ENCODE measurements at places on chromosomes 16 and 17.

DNA sequence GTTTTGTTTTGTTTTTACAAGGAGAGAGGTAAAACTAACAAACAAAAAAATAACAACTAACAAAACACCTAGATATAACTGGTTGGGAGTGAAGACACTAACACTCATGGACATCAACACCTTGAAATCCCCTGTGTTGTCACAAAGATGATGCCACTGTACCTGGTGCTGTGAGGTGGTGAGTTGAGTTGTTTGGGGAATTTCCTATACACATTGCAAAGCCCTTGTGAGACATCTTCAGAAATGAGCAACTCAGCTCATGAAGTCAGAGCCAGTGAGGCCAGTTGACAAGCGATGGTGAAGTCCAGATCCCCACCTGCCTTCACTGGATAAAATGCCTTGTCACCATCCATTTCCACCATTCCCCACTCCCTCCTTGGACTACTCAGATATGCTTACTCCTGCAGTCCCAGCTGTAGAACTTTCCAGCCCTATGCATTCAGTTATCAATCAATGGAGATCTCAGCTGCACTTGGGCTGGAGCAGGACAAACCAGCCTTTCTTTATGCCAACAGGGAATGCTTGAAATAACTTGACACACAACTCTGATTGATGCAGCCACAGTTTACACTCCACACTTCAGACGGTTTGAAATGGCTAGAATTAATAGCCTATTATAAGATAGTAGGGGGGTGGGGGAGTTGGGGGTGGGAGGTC is 22.2 kb downstream of the ANKFN1 start:
- DNase-seq: no peak

GRCh38 chr16:4026854-4027253 is 89.4 kb downstream of the ADCY9 start:
- DNase-seq: no peak

DNA sequence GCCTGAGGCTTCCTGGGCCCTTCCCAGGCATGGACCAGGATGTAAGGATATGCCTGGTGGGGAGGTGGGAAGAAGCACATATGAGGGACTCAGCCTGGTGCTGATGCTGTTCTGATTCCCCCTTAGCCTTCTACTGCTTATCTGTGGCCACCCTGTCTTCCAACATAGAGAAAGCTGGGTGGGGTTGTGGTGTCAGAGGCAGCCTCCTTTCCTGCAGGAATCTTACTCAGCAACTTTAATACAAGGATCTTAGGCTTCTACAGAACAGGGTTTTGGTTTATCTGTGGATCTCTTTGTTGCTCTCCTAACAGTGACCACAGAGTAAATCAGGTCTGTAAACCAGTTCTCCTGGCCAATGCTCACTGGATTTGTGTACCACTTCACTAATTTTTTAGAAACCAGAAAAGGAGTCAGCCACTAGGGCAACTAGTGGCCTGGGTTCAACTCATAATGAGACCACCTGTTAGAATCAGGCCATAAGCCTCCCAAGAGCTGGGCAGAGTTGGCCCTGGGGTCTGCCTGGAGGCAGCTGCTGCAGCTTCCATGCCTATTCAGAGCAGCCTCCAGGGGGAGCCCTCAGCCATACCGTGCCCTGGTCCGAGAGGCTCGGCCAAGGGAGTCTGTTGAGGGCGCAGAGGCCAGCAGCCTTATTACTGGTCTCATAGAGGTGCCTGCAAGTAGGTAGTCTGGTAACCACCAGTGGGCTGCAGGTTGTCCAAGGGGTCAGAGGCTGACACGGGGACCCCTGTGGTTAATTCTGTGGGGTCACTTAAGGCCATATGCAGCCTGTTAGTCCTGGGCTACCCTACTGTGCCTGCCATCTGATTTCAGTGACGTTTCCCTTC is 7.1 kb downstream of the HAS3 start:
- DNase-seq: peak; percentile 67

- peak; percentile 55 for DNase-seq
These were observed 994 bp downstream of the PITPNA start for GRCh38 chr17:1561420-1562175.
